Urinary bladder (tissue), 4 donors: ENCODE measurements at places on chromosomes 16 and 17. TPM values are rescaled to one million over a fixed set of nuclear protein-coding genes. Genes with fewer than 3 reads are reported as not detected.

AGRP gene
- not detected for total RNA-seq

LITAFD gene
- total RNA-seq, result not detected

GLP2R gene
- 5.5 TPM for total RNA-seq

BCL6B gene
- 12.5 TPM for total RNA-seq

NPTX1 gene
- 1.4 TPM for total RNA-seq

MLYCD gene
- 4.6 TPM for total RNA-seq

DNAJC7 gene
- 69.9 TPM for total RNA-seq

GTF3C1 gene
- 55.5 TPM for total RNA-seq
